Fibroblast of skin of left quadriceps (primary cell): ENCODE measurements at places on chromosomes 1 and 21.

DNA sequence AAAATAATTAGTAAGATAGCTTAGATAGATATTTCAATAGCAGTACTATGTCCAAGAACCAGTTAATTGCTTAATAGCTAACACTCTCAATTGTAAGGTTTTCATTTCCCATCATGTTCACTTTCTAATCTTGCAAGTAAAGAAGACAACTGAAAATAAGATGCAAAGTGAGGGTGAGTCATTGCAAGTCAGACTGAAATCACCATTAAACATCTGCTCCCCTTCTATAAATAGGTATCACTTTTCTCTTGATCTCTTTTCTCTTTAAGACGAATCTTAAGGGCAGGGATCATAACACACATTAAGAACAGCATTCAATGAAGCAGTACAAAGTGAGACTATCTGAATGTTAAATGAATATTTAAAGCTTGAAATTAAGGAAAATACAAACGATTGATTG lies 40.4 kb downstream of the UBR4 start:
- DNase-seq = no peak

- DNase-seq = no peak
Measured at GRCh38 chr1:54096877-54097240, 43.5 kb downstream of the TCEANC2 start.

DNA sequence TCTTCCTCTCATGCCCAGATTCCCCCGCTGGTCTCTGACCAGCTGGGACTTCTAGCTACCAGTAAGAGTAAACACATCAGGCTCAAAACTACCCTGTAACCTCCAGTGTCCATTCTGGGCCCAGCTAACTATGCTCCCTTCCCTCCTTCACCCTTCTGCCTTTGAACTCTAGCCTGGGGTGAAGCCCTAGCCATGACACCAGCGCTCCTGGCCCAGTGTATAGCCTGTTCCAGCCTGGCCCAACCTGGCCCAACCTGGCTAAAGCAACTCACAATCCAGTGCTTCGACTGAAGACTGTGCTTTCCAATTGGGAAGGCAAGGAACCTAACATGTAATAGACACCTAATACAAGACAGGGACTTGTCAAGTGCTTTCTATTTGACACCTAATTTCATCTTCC lies 27.6 kb downstream of the CSMD2 start:
- DNase-seq = no peak

DNA sequence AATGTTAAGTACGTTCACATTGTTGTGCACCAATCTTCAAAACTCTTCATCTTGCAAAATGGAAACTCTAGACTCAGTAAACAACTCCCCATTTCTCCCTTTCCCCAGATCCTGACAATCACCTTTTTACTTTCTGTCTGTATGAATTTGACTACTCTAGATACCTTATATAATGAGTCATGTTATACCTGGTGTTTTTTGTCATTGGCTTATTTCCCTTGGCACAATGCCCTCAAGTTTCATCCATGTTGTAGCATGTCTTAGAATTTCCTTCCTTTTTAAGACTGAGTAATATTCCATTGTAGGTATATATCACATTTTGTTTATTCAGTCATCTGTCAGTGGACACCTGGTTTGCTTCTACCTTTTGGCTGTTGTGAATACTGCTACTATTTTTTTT lies 399.5 kb downstream of the LMO4 start:
- DNase-seq = no peak

DNA sequence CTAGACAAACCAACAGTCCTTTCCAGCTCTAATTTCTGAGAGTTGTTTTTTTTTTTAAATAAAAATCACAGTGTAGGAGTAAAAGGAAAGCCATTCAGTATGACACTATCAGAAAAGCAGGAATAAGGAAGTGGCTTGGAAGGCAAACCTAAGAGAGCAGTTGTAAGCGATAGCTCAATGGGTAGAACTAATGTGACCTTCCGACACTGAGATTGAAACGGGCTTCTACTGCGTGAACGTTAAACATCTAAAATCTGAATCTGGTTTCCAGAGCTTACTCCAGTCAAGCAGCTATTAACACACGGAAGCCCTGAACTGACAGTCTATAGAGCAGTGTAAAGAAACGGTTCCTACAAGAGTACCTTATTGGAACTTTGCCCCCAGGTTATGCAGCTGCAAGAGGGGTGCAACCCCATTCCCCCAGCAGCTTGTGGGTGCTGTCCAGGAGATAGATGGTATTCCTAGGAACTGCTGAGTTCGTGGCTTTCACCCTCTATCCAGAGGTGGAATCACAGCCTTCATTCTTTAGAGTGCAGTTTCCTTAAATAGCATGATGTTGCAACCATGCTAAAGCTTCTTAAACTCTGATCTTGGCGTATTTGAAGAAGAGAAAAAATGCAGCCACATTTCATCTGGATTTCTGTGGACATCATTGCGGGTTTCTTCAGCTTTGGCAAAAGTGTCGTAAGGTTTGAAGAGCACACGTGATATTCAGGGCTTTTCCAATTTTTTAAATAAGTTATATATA lies 3.3 kb upstream of the IRF2BP2 start:
- DNase-seq = peak; percentile 89

- DNase-seq = no peak
Measured at GRCh38 chr1:54581621-54582035, 33.6 kb downstream of the ACOT11 start.

DNA sequence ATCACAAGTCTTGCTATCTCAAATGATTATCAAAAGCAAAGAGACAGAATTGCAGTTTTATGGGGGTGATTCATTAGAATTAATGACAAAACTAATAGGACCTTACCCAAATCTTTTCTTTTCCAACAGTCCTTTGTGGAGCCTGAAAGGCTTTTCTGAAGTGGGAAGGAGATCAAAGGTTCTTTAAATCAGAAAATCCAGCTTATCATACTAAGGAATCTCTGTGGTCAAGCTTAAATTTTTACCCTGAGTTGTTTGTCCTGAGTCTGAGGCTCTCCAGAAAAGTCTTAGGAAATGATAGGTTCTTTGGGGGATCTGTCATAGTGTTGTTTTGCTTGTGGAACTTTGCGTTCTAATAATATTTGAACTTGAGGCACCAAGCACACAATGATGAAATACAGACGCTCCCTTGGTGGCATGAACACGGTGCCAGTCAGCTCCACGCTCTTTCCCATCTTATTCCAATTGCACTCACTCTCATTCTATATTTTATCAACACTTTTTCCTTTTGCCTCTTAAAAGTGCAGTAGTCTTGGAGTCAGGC lies 38.0 kb upstream of the COL24A1 start:
- no peak for DNase-seq

DNA sequence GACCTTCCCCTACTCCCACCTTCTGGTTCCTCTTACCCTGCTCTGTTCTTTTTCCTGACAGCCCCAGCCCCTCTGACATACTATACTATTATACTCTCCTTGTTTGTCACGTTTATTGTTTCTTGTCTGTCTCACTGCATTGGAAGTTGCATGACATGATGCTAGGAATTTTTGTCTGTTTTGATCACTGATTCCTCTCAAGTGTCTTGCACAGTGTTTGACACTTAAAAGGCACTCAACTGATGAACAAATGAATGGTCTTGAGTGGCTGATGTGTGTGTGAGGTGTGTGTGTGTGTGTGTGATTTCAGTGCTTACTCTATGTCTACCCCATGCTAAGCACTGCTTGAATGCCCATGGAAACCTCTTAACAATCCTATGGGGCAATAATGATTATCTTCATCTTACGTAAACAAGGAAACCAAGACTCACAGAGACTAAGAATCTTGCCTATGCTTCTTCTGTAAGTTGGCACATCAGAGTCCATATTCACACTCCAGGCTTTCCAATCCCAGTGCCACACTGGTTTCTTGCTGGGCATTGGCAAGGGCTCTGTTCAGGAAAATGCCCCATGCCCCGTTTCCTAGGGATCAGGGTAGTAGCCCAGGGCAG lies 59.7 kb downstream of the ATP1A1 start:
- DNase-seq = no peak

- DNase-seq = no peak
Measured at GRCh38 chr1:225965231-225965630, 24.2 kb upstream of the LEFTY2 start.

DNA sequence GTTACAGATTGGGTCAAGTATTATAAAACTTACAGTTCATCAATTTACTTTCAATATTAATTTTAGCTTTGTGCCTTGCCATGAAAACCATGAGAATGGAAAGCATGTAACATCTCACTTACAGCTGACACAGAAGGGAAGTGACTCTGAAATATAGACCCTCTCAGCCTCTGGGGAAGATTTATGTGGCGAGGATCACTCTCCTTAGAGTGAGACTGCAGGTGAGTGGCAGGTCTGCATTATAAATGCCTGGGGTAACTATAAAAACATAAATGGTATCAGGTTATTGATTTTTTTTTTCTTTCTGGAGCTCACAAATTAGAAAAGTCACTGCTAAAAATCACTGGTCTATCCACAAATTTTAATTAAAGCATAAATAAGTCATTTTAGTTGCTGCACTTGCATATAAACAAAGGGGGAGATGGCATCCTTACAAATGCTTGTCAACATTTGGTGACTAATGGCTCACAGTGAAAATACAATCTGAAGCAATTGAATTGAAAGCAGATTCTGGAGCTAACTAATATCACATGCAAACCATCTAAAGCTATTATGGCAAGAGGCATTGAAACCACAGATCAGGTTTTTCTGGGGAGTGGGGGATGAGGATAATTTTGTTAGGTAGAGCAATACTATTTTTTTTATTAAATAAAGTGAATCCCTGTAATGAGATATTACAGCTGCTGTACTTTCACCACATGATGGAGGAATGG lies 200.9 kb downstream of the TM2D1 start:
- peak; percentile 26 for DNase-seq

DNA sequence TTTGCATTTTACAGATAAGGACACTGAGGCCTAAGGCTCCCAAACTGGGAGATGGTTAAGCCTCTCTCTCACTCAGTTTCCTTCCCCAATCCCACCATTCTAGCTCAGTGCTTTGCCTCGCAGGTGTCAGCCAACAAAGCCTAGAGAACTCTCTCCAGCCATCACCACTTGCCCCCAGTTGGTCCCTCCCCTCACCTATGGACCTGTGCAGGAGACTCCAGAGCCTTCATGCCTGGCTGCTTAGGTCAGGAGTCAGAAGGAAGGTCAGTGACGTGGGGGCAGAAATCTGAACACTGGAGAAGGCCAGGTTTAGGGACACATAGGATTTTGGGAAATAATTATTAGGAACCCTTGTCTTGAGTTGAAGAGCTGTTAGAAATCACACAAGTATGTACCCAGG lies 295.3 kb downstream of the PTPRU start:
- no peak for DNase-seq

DNA sequence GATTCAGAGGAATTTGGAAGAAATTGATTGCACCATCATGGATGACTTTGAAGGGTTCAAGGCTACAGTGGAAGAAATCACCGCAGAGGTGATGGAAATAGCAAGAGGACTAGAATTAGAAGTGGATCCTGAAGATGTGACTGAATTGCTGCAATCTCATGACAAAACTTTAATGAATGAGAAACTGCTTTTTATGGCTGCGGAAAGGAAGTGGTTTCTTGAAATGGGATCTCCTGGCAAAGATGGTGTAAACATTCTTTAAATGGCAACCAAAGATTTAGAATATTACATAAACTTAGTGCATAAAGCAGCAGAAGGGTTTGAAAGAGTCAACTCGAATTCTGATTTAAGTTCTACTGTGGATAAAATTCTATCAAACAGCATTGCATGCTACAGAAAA lies 698.6 kb downstream of the PLA2G4A start:
- no peak for DNase-seq

GRCh38 chr1:234978397-234979295 lies 150.0 kb downstream of the TOMM20 start:
- DNase-seq = no peak

DNA sequence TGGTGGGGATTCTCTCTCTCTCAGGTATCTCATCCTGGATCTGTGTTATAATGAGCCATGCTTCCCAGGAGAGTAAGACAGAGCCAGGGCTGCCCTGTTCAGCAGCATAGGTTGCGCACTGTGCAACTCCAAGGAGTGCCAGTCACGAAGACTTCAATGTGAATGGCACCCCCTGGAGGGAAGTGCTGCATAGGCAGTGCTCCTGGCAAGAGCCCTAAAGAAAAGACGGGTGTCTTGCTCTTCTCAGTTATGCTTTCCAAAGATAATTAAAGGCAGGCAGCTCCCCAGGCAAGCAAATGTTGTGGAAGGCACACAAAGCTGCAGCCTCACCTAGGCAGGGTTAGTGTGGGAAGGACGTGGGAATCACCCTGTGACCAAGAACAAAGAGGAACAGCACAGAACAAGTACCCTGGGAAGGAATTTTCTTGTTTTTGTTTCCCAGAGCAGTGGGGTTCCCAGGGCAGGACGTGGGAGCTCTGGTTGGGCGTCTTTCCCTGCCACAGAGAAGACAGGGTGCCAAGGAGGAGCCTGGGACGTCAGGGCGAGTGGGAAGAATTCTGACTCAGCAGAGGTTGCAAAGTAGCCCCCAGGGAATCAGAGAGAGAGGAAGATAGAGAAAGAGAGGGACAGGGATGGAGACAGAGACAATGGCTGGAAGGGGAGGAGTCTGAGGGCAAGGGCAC lies 120.9 kb downstream of the KCNN3 start:
- DNase-seq = no peak

- DNase-seq = no peak
Measured at GRCh38 chr1:83725735-83726360, 273.1 kb downstream of the TTLL7 start.

- DNase-seq = no peak
Measured at GRCh38 chr1:157820299-157820698, 379 bp upstream of the FCRL1 start.

DNA sequence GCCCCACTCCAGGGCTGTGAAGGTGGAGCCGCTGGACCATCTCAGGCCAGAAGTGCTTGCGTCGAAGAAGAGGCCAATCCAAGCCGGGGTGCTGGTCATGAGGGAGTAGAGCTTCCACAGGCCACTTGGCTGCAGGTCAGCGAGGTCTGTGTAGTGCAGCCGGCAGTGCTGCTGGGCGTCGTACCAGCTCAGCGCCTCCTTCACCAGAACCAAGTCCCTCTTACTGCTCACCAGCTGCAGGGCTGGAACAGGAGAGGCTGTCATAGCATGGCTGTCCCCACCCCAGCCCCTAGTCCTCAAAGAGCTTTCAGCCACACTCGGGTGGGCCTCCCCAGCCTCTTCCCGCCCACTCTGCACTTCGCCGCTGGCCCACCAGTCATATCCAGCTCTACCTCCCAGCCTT lies 2.2 kb downstream of the CLEC20A start:
- DNase-seq = no peak

DNA sequence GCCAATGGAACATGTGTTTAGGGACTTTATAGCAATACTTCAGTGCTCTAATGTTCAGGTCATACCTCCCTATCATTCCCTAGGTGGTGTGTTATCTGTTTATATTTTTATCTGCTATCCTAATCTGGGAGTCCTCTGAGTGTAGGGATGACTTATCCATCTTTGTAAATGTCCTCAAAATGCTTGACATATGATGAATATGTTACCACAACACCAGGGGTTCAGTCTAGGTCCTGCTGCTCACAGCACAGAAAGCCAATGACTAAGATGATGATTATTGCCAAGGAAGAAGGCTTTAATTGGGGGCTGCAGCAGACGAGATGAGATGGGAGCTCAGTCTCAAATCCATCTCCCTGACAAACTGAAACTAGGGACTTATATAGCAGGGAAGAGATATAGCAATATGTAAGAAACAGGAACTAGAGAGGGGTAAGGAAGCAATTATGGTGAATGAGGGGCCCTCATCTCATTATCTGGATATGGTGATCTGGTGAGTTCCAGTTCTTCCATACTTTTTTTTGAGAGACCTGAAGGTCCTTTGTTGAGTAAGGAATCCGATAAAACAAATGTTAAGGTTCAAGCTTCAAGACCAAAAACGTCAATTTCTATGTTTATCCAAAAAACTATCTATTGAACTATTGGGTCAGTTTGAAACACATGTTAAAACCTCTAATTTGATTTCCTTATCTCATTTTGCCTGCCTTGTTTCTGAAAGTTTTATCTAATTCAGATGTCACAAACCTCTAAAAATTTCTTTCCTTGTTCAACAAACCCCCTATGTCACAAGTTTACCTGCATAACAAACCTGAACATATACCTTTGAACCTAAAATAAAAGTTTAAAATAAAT lies 256.7 kb upstream of the CACYBP start:
- no peak for DNase-seq
